ENCODE measurements at places on chromosomes 1 and 21.

DNA sequence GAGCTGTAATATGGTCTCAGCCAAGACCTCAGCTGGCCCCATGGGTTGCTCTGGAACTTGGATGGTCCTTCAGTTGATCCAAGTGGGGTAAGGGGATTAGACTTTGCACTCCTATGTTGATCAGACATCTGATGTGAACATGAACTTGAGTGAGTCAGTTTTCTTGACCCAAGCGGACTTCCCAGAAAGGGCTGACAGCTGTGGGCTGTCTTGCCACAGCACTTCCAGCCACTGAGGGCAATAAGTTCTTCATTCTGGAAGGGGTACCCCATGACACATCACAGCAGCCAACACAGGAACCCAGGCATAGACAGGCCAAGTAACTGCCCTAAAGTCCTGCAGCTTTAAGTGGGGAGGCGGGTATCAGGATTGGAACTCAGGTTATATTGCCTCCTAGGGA lies 93.9 kb upstream of the USP24 start:
- no peak for DNase-seq

DNA sequence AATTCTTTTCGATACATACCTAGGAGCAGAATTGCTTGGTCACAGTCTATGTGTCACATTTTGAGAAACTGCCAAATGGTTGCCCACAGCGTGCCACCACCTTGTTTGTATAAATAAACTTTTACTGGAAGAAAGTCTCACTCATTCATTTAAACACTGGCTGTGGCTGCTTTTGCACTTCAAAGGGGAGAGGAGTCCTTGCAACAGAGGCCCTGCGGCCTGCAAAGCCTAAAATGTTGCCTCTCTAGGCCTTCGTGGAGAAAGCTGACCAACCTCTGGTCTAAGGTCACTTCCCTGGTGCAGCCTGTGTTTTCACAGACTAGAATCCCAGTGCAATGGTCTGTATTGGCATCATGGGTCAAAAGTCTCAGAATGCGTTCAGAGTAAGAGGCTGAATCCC lies 8.3 kb downstream of the RIPK4 start:
- no peak for DNase-seq

DNA sequence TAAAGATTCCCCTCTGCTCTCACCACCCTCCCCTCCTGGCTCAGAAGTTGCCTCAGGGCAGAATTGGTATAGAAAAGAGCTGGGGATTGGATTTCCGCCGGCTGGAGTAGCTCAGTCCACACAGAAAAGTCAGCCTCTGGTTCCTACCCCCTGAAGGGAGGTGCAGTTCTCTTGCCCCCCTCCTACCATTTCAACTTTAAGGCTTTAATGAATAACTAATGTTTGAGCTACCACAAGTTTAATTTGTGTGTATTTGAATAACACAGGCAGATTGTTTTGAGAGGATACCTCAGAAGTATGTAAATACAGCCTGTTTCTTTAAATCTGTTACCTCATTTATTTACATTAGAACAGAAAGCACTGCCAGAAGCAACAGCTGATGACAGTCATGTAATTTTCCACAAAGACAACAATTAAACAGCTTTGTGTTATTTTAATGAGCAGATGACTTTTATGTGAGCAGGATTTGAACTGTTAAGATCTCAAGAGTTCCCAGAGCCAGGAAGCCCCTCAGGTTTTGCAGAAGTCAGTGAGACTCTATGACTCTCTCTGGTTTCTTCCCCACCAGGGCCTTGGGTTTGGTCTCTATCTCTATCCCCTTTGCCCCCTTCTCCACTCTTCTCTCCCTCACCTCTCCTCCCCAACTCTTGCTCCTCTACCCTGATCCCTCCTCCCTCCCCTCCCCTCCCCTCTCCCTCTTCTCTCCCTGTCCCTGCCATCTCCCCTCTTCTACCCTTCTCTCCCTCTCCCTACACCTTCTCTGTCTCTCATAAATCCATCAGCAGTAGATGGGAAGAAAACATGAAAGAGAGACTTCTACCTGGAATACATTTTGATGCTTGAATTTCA lies 26.3 kb downstream of the DUSP10 start:
- DNase-seq: no peak

DNA sequence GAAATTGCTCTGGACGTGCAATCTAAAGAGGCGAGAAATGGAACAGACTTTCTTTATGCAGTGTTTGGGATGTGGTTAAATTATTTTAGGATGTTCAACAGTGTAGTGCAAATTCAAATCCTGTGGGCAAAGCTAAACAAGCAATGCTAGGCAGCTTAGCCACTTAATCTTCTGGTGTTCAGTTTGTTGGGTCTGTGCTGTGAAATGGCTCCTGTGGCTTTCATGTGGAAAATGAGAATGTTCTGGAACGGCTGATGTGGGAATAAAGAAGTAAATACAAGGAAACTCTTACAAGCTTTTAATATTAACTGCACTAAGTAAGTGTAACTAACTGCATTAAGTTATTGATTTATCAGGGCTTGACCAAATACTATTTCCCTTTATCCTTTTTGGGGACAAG lies 766.6 kb downstream of the ADGRL2 start:
- DNase-seq: no peak

GRCh38 chr21:26743524-26743923 lies 101.7 kb downstream of the ADAMTS1 start:
- no peak for DNase-seq

DNA sequence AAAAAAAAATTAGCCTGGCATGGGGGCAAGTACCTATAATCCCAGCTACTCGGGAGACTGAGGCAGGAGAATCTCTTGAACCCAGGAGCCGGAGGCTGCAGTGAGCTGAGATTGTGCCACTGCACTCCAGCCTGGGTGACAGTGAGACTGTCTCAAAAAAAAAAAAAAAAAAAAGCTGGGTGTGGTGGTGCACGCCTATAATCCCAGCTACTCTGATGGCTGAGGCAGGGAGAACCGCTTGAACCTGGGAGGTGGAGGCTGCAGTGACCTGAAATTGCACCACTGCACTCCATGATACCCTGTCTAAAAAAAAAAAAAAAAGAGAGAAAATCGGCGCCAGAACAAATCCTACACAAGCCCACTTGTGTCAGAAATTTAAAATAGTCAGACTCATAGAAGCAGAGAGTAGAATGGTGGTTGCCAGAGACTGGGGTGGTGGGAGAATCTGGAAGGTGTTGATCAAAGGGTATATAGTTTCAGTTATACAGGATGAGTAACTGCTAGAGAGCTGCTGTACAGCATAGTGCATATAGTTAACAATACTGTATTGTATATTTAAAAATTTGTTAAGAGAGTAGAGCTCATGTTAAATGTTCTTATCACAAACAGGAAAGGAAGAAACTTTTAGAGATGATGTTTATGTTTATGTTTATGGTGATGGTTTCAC lies 9.6 kb downstream of the DIP2A start:
- no peak for DNase-seq

DNA sequence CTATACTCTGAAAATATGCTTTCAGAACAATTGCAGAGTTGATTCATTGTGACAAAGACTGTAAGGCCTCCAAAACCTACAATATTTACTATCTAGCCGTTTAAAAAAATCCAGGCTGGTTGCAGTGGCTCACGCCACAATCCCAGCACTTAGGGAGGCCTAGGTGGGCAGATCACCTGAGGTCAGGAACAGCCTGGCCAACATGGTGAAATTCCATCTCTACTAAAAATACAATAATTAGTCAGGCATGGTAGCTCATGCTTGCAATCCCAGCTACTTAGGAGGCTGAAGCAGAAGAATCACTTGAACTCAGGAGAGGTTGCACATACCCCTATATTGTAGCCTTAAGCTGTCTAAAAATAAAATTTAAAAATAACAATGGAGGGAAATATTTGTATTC lies 5.3 kb upstream of the TFF2 start:
- no peak for DNase-seq

DNA sequence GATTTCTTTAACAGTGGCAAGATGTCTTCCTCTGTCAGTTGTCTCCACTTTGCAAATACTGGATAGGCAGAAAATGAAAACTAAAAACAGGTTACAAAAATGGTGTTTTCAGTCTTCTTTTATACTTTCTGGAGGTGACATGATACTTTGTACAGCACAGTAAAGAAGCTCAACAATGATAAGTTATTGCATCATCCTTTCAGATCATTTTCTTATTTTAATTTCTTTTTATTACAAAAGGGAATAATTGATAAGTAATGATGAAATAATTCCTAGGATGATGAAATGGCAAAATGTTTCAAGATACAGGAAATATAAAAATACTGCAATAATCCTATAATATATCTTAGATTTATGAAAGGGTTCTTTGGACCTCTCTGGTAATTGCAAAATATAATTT lies 16.5 kb downstream of the GORAB start:
- DNase-seq: no peak

DNA sequence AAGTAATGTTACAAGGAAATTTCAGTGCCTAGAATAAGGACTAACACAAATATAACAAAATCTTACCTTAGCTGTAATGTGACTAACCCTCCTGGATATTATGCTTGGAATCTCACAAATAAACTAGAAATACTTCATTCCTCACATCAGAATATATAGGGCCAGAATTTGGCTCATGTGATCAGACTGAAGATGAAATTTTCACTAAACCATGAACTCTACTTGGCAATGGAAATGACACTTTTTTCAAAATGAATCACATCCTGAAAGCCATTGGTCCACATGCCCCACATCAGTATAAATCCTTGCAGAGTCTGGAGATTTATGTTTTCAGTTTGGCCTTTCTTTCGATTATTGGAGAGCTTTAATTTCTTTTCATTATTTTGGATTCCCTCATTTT lies 227.8 kb downstream of the NRIP1 start:
- no peak for DNase-seq

DNA sequence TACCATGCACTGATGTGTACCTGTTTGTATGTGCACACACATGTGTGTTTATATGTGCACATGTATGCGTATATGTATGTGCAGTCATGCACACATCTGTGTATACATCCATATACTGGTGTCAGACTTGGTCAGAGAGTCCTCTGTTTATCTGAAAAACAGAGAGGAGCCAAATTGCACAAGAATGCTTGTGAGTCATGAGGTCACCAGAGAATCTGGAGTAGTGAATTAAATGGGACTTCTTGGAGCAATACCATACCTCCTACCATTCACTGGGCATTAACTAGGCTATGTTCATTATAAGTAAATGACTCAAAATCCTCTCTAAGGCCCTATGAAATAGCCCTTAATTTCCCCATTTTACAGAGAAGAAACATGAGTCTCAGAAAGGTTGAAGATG lies 272.1 kb upstream of the C1orf87 start:
- no peak for DNase-seq

GRCh38 chr1:36224537-36225282 lies 467 bp downstream of the THRAP3 start:
- peak; percentile 79 for DNase-seq

- DNase-seq: no peak
Measured at GRCh38 chr1:246001837-246002230, 505.2 kb downstream of the SMYD3 start.

DNA sequence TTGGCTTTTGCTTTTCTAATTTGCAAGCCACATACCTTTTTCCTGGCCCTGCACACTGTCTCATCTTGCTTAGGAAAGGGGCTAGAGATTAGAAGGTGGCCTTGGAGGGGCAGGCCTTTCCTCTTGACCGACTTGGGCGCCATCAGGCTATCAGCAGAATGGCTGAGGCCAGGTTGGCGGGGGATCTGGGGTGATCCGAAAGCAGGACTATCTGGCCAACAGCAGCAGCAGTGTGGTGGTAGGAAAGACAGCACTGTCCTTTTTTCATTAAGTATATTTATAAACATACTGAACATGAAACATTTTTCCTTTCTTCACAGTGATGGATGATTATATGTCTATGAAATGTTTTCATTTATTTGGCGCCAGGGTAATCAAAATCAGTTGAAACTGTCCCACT lies 23.5 kb upstream of the RUNX1 start:
- DNase-seq: no peak
